Activated CD4-positive, alpha-beta T cell treated with anti-CD3 and anti-CD28 coated beads for 4 hours (primary cell): ENCODE measurements at places on chromosomes 11 and 22.

DNA sequence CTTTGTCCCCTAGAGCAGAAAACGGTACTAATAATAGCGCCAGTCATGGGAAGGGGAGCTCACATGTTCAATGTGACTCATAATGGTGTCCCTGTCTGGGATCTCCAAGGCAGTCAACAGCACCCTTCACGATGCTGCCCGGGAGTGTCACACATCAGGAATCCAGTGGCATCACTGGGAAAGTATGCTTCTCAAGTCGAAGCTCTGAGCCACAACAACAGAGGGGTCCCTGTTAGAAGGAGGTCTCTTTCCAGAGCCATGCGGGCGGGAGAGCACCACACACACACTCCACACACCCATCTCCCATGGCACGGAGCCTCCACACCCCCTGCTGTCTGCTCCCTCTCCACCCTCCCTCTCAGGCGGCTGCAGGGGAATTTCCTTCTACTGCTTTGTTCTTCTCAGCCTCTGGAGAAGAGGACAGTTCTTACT, 119.7 kb downstream of the ETS1 start:
- DNase-seq, result no peak

DNA sequence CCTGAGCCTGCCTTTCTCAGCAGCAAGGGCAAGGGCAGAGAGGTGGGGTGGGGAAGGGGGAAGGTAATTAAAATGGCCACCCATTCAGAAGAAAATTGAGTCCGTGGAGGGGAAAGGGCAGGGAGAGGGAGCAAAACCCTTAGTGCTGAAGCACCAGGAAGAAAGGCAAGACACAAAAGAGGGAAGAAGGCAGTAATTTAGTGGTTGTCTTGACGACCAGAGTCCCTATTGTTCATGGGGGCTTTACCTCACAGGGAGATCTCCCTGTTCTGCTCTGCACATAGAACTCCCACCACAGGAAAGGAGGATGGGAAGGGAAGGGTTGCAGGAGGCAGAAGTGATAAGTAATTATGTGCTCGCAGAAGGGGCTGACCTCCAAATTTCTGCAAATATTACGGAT, 23.4 kb downstream of the SNX19 start:
- no peak for DNase-seq

- DNase-seq, result no peak
Measured at GRCh38 chr11:116310226-116310625, 462.6 kb downstream of the BUD13 start.

GRCh38 chr11:100930185-100930778, 199.3 kb downstream of the PGR start:
- no peak for DNase-seq

- DNase-seq, result no peak
Measured at GRCh38 chr11:69283446-69283845, 10.5 kb upstream of the MYEOV start.

- DNase-seq, result no peak
Measured at GRCh38 chr22:17117890-17118289, 3.3 kb downstream of the TMEM121B start.

- DNase-seq, result no peak
Measured at GRCh38 chr22:24460418-24461089, 33.2 kb downstream of the ADORA2A start.

DNA sequence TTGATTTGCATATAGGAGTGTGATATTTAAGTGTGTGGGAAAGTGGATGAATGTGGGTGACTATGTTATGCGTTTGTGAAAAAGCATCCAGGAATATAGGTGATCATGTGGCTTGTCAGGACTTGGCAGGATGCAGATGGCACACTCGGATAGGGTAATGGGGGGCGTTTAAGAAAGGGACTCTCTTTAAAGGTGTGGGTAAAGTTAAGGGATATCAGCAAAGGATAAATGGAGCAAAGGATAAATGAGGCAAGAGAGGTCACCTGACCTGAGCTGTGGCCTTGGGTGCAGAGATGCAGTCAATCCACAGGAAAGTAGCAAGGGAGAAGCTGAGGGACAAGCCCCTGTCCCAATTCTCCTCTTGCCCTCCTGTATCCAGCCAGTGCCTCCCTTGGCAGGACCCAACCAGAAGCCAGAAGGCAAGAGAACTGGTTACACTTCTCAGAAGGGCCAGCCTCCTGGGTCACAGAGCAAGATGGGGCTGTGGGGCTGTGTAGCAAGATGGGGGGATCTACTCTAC, 47.5 kb upstream of the GRAMD1B start:
- no peak for DNase-seq

- DNase-seq, result no peak
Measured at GRCh38 chr11:115241899-115242298, 262.3 kb downstream of the CADM1 start.

DNA sequence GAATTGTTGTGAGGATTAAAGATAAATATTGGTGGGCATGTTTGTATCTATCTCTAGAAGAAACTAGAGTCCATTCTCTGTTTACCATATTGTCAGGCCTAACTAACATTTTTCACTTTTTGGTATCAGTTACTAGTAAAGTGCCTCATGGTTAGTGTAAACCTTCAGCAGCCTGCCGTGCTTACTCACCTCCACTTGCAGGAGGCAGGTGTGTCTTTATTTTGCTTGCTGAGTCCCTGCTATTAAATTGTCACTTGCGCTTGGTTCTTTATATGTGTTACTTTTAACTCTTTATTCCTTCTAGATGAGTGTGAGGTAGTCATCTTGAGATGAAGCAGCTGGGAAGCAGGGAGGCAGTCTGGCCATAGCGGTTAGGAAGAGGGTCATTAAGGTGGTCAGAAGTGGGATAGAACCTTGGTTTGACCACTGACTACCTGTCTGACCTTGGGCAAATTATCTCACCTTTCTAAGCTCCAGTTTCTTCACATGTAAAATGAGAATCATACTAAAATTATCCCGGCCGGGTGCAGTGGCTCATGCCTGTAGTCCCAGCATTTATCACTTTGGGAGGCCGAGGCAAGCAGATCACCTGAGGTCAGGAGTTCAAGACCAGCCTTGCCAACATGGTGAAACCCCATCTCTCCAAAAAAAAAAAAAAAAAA, 21.2 kb downstream of the PPP6R3 start:
- DNase-seq, result no peak

DNA sequence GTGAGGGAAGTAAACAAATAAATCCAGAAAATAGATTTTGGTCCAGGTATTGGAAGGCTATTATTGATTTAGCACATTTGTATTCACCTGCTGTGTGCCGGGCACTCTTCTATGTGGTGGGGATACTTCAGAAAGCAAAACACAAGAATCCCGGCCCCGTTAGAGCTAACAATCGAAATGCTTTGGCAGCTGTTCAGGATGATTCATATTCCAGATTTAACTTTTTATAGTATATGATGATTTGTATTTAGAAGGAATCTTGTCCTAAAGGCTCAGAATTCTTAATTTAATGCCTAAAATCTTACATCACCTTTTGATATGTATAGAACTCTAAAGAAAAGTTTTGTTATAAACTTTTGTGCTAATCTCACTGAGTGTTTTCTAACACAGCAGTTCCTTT, 28.0 kb downstream of the ZC3H12C start:
- no peak for DNase-seq

- no peak for DNase-seq
Measured at GRCh38 chr22:47610281-47610680, 847.8 kb downstream of the TBC1D22A start.

DNA sequence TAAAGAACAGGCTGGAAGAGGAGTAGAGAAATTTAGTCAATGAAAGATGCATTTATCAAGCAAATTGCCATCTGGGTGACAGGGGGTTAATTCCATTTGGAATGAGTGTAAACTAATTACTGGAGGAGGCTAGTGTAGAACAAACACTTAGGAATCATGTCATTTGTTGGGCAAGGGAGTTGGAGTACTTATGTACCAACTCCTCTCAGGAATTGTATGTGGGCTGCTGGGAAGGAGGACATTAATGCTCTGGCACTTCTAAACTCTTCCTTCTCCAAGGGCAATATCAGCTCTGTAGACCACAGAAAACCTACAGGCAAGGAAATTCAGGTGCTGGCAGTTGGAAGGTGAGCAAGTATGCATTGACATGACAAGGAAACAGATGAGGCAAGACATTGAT, 141.0 kb downstream of the MSANTD4 start:
- no peak for DNase-seq

GRCh38 chr11:22161489-22161888, 31.4 kb upstream of the ANO5 start:
- no peak for DNase-seq

DNA sequence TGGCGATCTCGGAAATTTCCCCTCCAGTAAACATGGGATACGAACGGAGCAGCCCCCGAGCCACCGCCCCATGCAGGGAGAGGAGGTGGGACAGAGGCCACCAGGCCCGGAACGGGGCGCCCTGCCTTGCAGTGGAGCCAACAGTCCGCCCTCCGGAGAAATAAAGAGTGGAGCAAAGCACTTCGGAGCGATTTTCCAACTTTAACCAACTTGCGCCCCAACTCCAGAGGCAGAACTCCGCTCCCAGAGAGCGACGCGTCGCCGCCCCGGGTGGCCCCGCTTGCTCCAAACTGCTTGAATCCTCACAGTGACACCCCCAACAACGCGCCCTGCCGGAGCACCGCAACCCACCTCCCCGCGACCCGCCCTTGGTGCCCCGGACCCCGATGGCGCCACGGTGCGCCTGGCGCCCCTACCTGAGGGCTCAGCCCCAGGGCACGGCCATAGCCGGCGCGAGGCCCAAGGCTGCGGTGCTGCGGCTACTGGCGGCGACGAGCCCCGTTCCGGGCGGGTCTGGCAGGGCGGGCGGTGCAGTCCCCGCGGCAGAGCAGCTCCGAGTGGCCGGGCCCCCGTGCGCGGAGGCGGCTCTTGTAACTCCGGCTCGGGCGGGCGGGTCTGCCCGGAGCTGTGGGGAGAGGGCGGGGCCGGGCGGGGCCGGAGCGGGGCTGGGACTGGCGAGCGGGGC, at the start of gene AHNAK:
TSS of gene AHNAK (minus strand) at position 563 of the 685 bp plus-strand sequence. CDS start 10,708 bp downstream, outside the sequence.
- peak; percentile 66 for DNase-seq

GRCh38 chr11:76822406-76822805, 38.3 kb upstream of the ACER3 start:
- DNase-seq, result no peak

DNA sequence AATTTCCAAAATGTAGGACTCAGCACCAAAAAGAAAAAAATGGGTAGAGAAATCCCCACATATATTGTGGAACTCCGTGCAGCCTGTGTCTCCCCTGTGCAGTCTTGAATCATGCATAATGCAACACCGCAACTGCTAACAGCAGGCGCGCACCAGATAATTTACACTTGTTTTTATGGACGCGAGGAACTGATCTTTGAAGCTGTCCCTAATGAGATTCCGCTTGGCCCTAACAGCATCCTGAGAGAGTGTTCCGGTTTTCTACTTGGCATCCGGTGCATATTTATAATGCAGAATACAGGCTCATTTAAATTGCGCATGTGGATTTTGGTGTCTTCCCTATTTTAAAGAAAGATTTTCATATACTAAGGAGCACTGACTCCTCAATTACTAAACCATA, 21.1 kb downstream of the MPPED2 start:
- no peak for DNase-seq

DNA sequence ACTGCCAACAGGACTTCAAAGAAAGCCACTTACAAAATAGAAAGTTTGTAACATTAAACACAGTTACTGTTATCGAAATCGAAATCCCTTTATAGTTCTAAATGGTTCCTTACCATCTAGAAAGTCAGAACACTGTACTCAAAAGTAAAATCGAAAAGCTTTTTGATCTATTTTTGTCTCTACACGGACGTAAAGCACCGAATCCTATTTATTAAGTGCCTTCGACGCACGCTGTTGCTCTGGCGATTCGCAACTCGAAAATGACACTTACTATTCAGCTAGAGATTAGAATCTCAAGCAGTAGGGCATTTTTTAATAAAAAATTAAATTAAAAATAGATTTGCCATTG, 78.3 kb downstream of the LARGE1 start:
- DNase-seq, result no peak

- DNase-seq, result peak; percentile 75
Measured at GRCh38 chr11:81869351-81870065, 864.2 kb downstream of the FAM181B start.

DNA sequence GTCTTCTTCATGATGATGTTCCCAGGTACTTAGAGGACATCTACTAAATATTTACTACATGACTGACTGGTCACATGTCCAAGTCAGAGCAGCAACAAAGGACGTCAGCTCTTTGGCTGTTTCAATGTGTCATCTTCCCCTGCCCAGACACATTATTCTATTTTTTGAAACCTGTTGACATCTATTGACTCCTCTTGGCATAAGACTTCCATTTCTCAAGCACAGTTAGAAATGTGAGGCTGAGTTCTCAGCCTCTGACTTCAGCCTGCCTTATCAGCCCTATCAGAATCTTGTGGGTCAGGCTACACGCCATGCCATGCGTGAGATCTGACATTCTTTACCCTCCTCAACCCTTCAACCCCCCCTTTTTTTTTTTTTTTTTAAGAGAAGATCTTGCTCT, 63.8 kb downstream of the SC5D start:
- DNase-seq, result no peak

DNA sequence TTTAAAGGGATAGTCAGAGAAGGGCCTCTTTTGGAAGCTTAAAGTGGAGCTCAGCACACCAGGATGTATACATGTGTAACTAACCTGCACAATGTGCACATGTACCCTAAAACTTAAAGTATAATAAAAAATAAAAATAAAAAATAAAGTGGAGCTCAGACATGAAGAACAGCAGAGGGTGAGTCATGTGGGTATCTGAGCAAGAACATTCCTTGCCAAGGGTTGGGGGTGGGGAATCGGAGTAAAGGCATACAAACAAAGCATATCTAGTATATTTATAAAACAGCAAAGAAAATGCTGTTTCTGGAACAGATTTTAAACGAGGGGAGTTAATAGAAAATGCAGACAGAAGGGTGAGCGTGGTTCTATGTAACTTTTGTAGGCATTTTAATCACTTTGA, 562.6 kb upstream of the ANO3 start:
- no peak for DNase-seq

DNA sequence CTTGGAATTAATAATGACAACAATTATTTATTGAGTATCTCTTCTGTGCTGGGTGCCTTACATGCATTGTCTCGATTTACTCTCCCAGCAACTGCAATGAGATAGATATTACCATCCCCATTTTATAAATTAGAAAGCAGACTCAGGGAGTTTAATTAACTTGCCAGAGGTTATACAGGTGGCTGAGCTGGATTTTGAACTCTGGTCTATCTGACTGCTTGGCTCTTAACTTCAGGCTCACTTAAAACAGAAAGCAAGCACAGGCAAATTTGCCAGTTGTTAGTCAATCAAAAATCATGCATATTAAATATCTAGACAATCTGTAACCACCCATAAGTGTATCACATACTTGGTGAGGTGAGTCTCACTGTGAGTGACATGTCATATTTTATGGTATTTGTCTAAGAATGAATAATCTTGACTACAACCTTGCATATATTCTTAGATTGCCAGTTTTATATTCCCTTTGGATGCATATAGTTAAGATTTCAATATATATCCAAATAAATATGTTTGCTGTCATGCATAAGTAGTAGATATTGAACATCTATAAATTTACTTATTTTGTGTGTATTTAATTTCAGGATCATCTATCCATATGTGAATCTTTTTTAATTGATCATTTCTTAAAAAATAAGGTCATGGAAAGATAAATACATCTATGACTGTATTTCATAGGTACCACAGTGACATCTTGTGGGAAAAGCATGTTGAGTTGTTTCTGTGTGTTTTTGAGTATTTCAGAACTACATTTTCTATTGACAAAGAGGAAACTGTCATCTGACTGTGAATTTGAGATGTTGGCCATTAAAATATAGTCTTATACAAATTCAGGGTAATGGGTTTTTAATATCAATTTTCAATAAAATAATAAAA, 112.0 kb upstream of the ARHGAP42 start:
- no peak for DNase-seq

- DNase-seq, result no peak
Measured at GRCh38 chr11:120073196-120073595, 64.7 kb downstream of the TRIM29 start.

- DNase-seq, result no peak
Measured at GRCh38 chr11:129234978-129235377, 42.9 kb upstream of the ARHGAP32 start.

- no peak for DNase-seq
Measured at GRCh38 chr11:134643115-134644012, 231.3 kb upstream of the B3GAT1 start.
